ENCODE measurements at places on chromosomes 2 and 18. TPM values are rescaled to one million over a fixed set of nuclear protein-coding genes. Genes with fewer than 3 reads are reported as not detected.

SCLY gene
- 10.8 TPM for total RNA-seq

DSG1 gene
- 1,832 TPM for total RNA-seq

C2orf81 gene
- 1.4 TPM for total RNA-seq

REV1 gene
- 52.9 TPM for total RNA-seq

RAPGEF4 gene
- 25.3 TPM for total RNA-seq

IL36B gene
- total RNA-seq: 2.9 TPM

SPDYA gene
- total RNA-seq: 0.26 TPM

FABP1 gene
- not detected for total RNA-seq

UGT1A6 gene
- 26.3 TPM for total RNA-seq

PTRHD1 gene
- total RNA-seq: 31.6 TPM

USP40 gene
- total RNA-seq: 125 TPM

GAL3ST2 gene
- not detected for total RNA-seq

YIPF4 gene
- total RNA-seq: 8.5 TPM

NOP58 gene
- total RNA-seq: 96.9 TPM

ZNF385B gene
- total RNA-seq: 0.89 TPM

REG3A gene
- 1.8 TPM for total RNA-seq

MAL gene
- total RNA-seq: 6.5 TPM

PSD4 gene
- 102 TPM for total RNA-seq

CD8B2 gene
- not detected for total RNA-seq

ACMSD gene
- not detected for total RNA-seq

CNPPD1 gene
- 70.3 TPM for total RNA-seq

IL37 gene
- total RNA-seq: 7.2 TPM

CIB4 gene
- total RNA-seq: not detected

ABHD1 gene
- not detected for total RNA-seq

FMNL2 gene
- 15.4 TPM for total RNA-seq

ZNF397 gene
- total RNA-seq: 18.5 TPM

HRH4 gene
- not detected for total RNA-seq
